Left ventricle myocardium inferior (tissue), 1 donor: ENCODE measurements at places on chromosomes 1 and 21. TPM values are rescaled to one million over a fixed set of nuclear protein-coding genes. Genes with fewer than 3 reads are reported as not detected.
A peak's percentile ranks its signal among the peaks of the same experiment; 100 is the strongest.

HPCA gene
- not detected for total RNA-seq

CRB1 gene
- total RNA-seq: 0.05 TPM

OR2T11 gene
- not detected for total RNA-seq

DNA sequence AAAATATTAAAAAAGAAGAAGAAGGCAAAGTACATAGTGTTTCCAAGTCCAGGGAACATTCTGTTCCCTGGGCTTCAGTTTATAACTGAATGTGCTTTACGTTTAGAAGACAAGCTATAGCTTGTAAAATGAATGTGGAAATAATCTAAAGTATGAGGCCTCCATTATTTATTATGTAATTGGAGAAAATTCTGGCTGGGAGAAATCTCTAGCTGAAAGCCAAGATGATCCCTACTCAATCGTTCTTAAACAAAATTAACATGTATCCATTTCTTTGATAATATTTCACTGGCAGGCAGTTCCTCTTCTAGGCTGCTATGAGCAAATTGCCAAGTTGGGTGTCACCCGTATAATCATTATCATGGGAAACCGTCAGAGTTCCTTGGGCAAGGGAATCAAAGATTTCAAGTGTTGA, 52.2 kb upstream of the ETS2 start:
- DNase-seq: no peak
- no peaks in the 10 kb centered on the region for H3K27me3 ChIP-seq
- H3K36me3 ChIP-seq: no peaks in the 10 kb centered on the region
- peaks cover 16% of the 10 kb centered on the region for H3K4me1 ChIP-seq

DNA sequence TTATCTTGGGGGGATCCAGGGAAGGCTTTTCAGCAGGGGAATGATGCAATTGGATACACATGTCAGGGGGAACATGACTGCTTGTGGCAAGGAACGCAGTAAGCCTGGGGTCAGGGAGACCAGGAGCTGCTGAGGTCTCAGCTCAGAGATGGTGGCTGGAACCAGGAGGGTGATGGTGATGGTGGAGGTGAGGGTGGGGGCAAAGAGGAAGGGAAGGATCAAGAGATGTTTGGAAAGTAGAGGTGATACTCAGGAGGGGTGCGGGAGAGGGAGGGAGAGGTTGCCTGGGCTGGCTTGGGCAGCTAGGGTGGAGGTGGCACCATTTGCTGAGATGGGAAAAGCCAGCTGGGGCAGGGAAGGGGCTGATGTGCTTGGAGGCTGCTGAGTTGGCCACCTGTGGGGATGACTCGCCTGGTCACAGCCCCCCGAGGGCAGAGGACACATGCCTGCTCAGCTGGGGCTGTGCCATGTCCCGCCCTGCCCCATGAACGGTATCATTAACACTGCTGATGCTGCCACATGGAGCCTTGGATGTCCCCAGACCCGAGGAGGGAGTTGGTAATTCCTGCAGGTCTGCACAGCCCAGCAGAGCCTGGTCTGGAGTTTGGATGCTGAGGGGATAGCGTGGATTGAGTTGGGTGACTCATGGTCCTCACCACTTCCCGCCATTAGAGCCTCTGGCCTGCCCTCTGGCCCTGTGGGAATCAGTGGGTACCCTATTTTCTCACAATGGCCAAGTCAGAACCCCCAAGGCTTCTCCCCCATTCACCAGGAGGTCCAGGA, 6.3 kb upstream of the PADI1 start:
- H3K36me3 ChIP-seq: no peaks in the 10 kb centered on the region
- peaks cover 96% of the 10 kb centered on the region for H3K27me3 ChIP-seq
- no peak overlapping the region for H3K27ac ChIP-seq

AJAP1 gene
- total RNA-seq: 0.16 TPM

OR10J1 gene
- total RNA-seq: not detected

VCAM1 gene
- total RNA-seq: 4.0 TPM

- H3K27me3 ChIP-seq: no peaks in the 10 kb centered on the region
- peaks cover 30% of the 10 kb centered on the region for H3K4me1 ChIP-seq
- DNase-seq: no peak
- H3K36me3 ChIP-seq: no peaks in the 10 kb centered on the region
Observed at GRCh38 chr21:36788120-36788638, 89.3 kb downstream of the SIM2 start.

- no peaks in the 10 kb centered on the region for H3K36me3 ChIP-seq
- H3K4me1 ChIP-seq: no peaks in the 10 kb centered on the region
- no peaks in the 10 kb centered on the region for H3K27me3 ChIP-seq
- H3K27ac ChIP-seq: no peak overlapping the region
- no peak for DNase-seq
Observed at GRCh38 chr21:29228306-29228705, 70.4 kb upstream of the BACH1 start.

OR2L8 gene
- not detected for total RNA-seq

AGMAT gene
- total RNA-seq: not detected

CFHR1 gene
- total RNA-seq: not detected

DNA sequence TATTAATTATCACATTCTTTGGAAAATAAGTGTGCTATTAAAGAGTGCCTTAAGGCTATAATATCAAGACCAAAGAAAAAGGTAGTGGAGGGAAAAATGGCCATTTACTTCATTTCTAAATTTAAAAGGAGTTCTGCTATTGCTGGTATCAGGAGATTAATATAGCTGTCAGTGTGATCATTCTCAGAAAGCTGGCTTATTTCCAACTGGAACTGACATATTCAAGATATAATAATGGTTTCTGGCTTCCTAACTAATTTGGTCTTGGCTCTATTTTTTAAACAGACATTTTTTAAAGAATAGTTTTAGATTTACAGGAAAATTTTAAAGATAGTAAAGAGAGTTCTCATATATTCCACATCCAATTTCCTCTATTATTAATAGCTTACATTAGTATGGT, 42.0 kb downstream of the ZC3H11B start:
- DNase-seq: no peak
- H3K27ac ChIP-seq: no peak overlapping the region
- H3K4me1 ChIP-seq: peaks cover 9% of the 10 kb centered on the region
- H3K4me3 ChIP-seq: no peak overlapping the region

DNA sequence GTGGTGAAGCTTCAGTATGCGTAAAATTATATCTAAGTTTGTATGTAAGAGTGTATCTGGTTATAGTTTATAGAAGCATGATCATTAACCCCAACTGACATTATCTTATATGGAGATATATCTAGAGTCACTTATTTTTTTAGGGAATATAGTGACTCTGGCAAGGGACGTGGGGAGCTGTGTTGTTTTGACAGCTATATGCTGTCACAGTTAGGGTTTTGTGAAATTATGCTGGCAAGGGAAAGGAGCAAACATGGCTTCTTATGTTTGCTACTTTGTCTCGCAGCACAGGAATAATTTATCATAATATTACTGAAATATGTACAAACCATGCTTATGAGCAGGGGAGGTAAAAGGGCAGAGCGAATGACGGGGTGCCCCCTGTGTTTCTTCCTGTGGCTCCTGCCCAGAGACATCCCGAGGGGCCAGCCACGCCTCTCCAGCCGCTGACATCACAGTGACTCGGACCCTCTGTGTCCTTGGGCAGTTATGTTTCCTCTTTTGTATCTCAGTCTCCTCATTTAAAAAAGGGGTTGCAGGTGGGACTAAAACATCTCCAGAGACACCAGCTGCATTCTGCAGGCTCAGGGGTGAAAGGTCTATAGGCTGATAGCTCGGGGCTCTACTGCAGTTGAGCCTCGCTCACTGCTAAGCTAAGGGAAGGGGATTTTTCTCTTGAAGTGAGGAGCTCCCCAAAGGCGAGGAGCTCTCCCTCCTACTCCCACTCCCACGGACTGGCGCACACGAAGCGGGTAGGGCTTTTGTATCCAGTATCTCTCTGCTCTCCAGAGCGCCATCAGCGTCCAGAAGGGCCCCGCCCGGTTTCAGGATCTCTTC, 14.9 kb downstream of the A3GALT2 start:
- no peaks in the 10 kb centered on the region for H3K36me3 ChIP-seq
- H3K4me1 ChIP-seq: peaks cover 18% of the 10 kb centered on the region
- DNase-seq: no peak
- H3K27me3 ChIP-seq: peaks cover 13% of the 10 kb centered on the region
- peak overlapping the region; percentile 61 for H3K4me3 ChIP-seq

HES4 gene
- 34.0 TPM for total RNA-seq

CFHR3 gene
- not detected for total RNA-seq

CASZ1 gene
- total RNA-seq: 56.3 TPM

LAMTOR5 gene
- total RNA-seq: 266 TPM

- H3K27ac ChIP-seq: peak overlapping the region; percentile 63
- peaks cover 8% of the 10 kb centered on the region for H3K36me3 ChIP-seq
- no peak for DNase-seq
- no peaks in the 10 kb centered on the region for H3K27me3 ChIP-seq
- H3K4me3 ChIP-seq: no peak overlapping the region
Observed at GRCh38 chr1:88731475-88732269, 47.6 kb downstream of the PKN2 start.

LCE1A gene
- not detected for total RNA-seq

GRCh38 chr21:27261676-27262075, 294.8 kb upstream of the ADAMTS5 start:
- H3K4me1 ChIP-seq: no peaks in the 10 kb centered on the region
- DNase-seq: no peak
- no peaks in the 10 kb centered on the region for H3K27me3 ChIP-seq
- H3K4me3 ChIP-seq: no peak overlapping the region
- no peak overlapping the region for H3K27ac ChIP-seq

- H3K27ac ChIP-seq: peak within 1 kb of the TSS; percentile 69
- no peaks in the 10 kb centered on the region for H3K36me3 ChIP-seq
- H3K4me1 ChIP-seq: peaks cover 25% of the 10 kb centered on the region
- peak; percentile 19 for DNase-seq
- peaks cover 75% of the 10 kb centered on the region for H3K27me3 ChIP-seq
Observed at GRCh38 chr1:204685236-204686006, at the start of gene LRRN2. TSS of gene LRRN2 (minus strand) at chr1:204685738. CDS start at chr1:204619992, 65,746 bp downstream.

ZFP69B gene
- total RNA-seq: 1.1 TPM

GRCh38 chr1:96533820-96534219, 187.8 kb upstream of the PTBP2 start:
- H3K4me3 ChIP-seq: no peak overlapping the region
- H3K27ac ChIP-seq: no peak overlapping the region
- no peak for DNase-seq
- H3K27me3 ChIP-seq: no peaks in the 10 kb centered on the region
- H3K4me1 ChIP-seq: peaks cover 15% of the 10 kb centered on the region
- no peaks in the 10 kb centered on the region for H3K36me3 ChIP-seq

DNA sequence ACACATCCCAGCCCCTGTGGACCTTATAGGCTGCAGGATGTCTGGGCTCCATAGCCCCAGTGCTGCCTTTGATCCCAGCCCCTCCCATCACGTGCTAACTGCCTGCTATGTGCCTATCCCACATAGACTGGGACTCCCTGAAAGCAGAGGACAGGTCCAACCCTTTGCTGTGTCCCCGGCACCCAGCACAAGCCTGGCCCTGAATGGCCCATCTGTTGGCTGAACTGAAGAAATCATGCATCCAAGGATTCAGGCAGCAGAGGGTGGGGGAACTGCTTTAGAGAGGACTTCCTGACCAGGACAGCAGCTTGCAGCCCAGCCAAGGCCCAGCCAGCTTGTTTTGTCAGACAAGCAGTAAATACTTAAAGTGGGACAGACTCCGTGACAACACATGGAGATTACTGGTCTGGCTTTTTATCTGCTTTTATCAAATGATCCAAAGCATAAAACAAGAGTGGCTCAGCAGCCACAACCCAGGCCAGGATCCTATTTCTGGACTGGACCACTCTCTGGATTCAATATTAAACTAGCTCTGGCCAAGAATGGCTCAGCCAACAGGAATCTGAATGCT, 69.3 kb downstream of the GLIS1 start:
- H3K4me3 ChIP-seq: no peak overlapping the region
- H3K36me3 ChIP-seq: no peaks in the 10 kb centered on the region
- H3K4me1 ChIP-seq: peaks cover 19% of the 10 kb centered on the region
- DNase-seq: no peak
- H3K27me3 ChIP-seq: peaks cover 3% of the 10 kb centered on the region

DNA sequence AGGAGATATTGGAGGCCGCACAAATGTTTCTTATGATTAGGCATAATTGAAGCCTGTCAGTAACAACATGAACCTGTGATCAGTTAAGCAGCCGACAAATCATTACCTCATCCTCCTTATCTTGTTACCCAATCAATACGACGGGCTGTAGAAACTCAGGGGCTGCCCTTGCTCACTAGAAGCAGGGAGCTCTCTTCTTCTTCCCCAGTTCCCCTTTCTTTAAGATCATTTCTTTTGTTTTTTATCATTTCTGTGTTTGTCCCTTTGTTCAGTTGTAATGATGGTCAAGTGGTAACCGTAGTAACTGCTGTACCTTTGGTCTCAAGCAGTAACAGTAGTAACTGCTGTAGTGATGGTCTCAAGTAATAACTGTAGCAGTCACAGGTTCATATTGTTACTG, 13.8 kb upstream of the FCGR2A start:
- H3K27me3 ChIP-seq: peaks cover 61% of the 10 kb centered on the region
- H3K27ac ChIP-seq: no peak overlapping the region
- H3K4me1 ChIP-seq: peaks cover 8% of the 10 kb centered on the region

DNA sequence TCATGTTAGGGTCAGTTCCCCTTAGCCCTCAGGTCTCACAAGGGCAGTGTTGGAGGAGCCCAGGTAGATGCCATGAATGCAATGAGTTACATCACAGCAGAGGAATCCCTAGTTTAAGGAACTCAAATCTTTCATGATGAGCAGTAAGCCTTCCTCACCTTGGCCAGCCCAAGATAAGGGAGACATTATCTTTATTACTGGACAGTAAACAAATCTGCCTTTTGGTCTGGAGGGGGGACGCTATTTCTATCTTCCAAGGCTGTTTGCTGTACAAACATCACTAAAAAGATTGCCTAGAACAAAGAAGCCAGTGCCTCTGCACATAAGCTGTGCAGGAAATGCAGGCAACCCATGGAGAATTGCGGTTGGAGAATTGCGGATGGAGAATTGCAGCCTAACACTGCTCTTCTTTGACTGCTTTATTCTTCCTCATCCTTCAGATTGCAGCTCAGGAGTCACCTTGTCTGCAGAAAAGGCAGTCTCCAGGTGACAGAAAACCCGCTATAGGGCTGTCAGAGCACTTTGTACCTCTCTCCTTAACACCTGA, 2.3 kb upstream of the CHI3L1 start:
- DNase-seq: no peak
- no peak overlapping the region for H3K4me3 ChIP-seq
- H3K27ac ChIP-seq: no peak overlapping the region
- peaks cover 16% of the 10 kb centered on the region for H3K27me3 ChIP-seq

DNA sequence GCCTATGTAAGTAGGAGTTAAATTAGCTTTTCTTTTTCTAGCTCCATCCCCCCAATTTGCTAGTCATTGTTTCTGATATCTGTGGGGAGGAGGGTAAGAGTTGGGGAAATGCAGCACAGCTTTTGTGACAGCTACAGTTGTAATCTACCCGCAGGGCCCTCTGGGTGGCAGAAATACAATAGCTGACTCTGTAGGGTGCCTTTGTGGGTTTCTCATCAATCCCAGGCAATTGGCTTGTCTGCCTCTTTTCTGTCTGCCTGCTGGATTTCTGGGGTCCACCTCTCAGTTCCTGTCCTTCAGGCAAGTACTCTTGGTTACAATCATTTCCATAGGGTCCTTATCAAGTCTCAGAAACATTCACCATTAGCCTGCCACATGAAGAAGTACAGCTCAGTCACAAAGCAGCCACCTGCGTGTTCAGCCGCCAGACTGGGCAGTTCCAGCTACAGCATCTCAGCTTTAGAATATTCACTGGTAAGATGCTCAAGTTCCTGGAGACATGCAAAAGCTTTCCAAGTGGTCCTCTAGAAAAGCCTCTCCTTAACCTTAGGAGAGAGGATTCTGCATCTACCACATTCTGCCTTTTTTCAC, 19.2 kb upstream of the SLC44A5 start:
- H3K36me3 ChIP-seq: no peaks in the 10 kb centered on the region
- H3K27ac ChIP-seq: no peak overlapping the region
- H3K4me3 ChIP-seq: no peak overlapping the region
- no peaks in the 10 kb centered on the region for H3K4me1 ChIP-seq

- peaks cover 64% of the 10 kb centered on the region for H3K27me3 ChIP-seq
- H3K27ac ChIP-seq: no peak overlapping the region
- H3K4me3 ChIP-seq: no peak overlapping the region
- no peak for DNase-seq
Observed at GRCh38 chr1:2496087-2496622, 20.1 kb downstream of the PLCH2 start.
